ENCODE measurements at places on chromosomes 1 and 21.

DNA sequence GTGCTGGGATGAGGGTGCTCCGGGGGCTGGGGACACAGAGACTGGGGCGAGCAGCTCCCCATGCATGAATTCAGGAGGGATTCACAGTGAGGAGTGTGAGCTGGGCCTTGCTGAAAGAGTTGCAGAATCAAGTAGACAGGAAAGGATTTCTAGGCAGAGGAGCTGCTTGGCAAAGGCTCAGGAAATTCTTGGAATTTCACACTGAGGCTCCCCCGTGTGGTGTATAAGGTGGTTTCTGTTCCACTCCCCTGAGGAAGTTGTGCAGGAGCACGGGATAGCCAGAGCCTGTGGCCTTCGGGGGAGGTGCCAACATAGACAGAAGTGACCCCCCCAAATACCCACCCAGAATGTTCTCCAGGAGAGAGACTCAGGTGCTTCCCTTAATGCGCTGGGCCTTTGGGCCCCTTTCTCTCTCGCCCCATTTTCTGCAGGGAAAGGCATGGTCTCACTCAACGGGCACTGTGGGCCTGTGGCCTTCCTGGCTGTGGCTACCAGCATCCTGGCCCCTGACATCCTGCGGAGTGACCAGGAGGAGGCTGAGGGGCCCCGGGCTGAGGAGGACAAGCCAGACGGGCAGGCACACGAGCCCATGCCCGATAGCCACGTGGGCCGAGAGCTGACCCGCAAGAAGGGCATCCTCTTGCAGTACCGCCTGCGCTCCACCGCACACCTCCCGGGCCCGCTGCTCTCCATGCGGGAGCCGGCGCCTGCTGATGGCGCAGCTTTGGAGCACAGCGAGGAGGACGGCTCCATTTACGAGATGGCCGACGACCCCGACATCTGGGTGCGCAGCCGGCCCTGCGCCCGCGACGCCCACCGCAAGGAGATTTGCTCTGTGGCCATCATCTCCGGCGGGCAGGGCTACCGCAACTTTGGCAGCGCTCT, 58.5 kb upstream of the ACTL8 start:
- DNase-seq: peak; percentile 12

DNA sequence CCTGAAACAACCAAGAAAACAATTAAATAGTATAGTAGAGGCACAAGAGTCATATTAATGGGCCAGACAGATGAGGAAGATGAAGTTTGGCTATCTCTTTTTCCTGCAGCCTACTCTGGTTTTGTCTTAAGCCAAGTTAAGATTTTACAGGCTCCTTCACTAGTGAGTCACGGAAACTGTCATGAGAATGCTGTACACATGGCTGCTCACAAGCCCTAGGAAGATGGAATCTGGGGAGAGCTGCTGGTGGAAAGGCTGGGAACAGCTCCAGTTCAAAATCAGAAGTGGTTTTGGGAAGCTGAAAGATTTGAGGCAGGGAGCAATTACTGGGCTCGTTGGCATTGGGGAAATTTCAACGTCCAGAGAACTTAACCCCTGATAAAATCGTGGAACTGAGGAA, 46.4 kb upstream of the S1PR1 start:
- peak; percentile 51 for DNase-seq

DNA sequence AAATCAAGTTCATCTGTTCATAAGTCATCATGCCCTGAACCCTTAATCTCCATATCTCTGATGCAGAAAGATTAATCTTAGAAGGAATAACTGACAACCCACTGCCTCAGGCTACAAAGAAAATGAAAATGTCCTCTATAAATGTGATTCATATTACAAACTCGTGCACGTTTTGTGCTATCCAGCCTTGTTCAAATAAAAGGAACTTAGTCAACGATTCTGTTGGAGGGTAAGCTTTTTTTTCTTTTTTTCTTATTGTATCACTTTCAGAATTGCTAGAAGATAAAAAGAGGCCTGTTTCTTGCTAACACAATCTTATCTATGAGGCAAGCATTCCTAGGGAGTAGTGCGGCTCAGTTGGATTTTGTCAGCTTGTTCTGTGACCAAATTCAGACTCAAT, 228.4 kb downstream of the TM2D1 start:
- no peak for DNase-seq

DNA sequence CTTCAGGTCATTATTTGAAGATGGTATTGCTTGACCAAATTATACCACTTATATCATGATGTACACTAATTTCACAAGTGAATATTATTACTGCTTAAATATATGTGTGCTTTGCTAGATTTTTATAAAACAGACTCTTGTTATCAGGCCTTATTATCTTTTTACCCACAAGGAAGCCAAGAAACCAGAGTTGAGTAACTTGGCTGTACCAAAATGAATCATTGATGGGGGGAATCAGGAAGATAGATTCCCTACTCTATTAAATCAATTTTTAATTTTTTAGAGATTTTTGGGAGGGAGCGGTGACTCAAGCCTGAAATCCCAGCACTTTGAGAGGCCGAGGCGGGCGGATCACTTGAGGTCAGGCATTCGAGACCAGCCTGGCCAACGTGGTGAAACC, 16.0 kb upstream of the SCCPDH start:
- no peak for DNase-seq

- DNase-seq: no peak
These were observed 18.8 kb upstream of the FASLG start for GRCh38 chr1:172640111-172640510.

DNA sequence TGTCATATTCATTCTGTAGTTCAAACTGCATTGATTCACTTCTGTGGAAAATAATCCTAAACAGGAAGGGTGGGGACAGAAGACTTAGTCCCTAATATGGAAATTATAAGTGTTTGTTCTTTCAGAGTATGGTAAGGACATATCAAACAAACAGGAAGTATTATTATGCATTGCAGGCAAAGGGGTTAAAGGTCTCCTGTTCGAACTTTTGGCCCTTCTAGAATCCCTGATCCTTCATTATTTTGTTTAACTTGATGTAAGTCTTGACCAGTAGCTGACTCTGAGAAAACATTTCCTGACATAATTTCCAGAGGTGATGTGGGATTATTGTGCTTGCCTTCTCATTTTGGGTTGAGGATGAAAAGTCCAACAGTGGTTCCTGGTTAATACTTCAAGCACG, 215.4 kb upstream of the ADGRL2 start:
- no peak for DNase-seq

- DNase-seq: no peak
These were observed 38.6 kb downstream of the GADD45A start for GRCh38 chr1:67723620-67724019.

DNA sequence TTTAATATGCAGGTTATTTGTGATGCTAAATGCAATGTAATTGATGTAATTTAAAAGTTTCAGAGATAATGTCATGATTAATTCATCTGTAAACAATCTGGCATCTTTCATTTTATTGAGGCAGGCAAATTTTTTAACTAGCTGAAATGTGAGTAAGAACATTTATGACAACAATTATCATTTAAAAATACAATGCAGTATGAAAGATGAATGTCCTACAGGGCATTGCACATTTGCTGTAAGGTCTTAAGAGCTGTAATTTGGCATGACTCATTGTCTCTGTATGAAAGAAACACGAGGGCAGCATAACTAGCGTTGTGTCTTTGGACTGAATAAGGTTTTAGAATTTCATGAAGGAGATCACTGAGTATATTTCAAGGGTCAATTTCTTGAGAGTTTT, 642.8 kb downstream of the PLA2G4A start:
- no peak for DNase-seq

DNA sequence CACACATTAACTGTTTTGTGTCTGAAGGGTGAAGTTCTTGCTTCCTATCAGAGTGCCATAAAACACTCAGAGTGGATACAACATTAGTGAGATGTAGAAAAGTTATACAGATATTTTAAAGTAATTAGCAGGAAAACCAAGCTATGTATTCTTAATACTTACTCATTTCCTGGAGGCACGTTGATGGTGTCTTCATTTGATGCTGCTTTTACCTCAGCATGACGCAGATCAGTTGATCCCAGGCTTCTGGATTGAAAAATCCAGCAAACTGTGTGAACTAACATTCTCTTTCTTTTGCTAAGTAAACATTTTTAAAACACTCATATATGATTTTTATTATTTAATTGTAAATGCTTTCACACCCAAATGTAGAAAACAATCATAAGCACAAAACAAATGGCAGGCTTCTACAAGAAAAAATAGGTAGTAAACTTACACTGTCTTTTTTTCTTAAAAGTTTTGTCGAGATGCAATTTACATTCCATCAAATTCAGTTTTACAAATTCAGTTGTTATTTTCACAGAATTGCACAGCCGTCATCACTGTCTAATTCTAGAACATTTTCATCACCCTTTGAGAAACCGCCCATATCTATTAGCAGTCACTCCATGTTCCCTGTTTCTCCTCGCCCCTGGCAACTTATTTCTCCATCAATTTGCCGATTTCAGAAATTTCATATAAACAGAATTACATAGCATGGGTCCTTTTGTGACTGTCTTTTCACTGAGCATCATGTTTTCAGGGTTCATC, 198.9 kb downstream of the LRRC7 start:
- DNase-seq: no peak

DNA sequence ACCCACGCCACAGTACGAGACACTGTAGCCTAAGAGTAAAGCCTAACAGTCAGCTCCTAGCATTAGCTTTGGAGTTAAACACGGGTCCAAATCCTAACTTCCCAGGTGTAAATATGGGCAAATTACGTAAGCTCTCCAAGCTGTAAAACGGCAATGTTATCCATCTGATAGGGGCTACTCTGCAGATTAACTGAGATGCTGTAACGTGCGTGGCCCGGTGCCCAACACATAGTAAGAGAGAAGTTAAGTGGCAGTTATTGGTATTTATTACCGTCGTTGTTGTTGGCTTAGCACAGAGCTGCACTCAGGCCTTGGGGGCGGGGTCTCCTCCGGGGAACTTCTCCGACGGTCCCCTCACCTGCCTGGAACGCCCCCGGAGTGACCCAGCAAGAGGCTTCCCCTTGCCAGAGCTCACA, 457 bp downstream of the TRAPPC3 start:
- no peak for DNase-seq

DNA sequence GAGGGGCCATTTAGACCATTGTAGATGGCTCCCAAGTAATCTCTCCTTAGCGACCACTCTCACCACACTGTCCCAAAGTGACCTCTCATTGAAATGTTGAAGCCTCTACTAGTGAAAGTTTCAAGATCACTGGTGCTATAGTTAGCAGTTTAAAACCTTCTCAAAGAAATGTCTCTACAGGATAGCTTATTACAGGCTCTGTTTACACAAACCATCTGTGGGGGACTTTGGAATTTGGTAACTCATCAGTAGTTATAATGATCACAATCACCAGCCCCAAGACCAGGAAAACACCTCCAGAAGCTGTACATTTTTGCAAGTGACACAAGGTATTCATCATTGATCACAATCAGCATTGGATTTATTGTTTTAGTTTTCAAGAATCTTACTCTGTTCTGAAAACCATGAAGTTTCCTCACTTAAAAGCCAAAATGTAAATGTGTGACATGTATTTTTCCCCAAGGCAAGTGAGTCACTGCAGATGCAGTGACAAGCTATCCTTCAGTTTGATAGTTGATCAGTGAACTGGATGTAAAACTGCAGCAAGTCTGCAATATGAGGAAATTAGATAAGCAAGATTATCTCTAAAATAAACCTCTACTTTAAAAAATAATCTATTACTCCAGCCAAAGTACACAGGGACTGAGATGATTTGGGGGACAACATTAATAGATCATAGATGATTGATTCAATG, 41.9 kb downstream of the C21orf91 start:
- DNase-seq: no peak

- no peak for DNase-seq
These were observed 5.3 kb upstream of the TUFT1 start for GRCh38 chr1:151534662-151535278.
